Activated CD4-positive, alpha-beta T cell treated with anti-CD3 and anti-CD28 coated beads, Interleukin-2, amount 10 ng/mL, durations not matched to agents 7 days and 5 days (primary cell): ENCODE measurements at places on chromosomes 4 and X. TPM values are rescaled to one million over a fixed set of nuclear protein-coding genes. Genes with fewer than 3 reads are reported as not detected.
A peak's percentile ranks its signal among the peaks of the same experiment; 100 is the strongest.

The STK26 gene
- 46.2 TPM for total RNA-seq

The VCX2 gene
- not detected for total RNA-seq

The NLGN3 gene
- total RNA-seq = 0.98 TPM

The RGS12 gene
- 9.7 TPM for total RNA-seq

The SHOX gene
- not detected for total RNA-seq

The SSX4 gene
- not detected for total RNA-seq

The TRPC3 gene
- total RNA-seq = 0.94 TPM

The SASH3 gene
- total RNA-seq = 254 TPM

- DNase-seq = no peak
- H3K27ac ChIP-seq = no peak overlapping the region
- H3K4me3 ChIP-seq = no peak overlapping the region
- H3K36me3 ChIP-seq = no peaks in the 10 kb centered on the region
Measured at GRCh38 chr4:138698641-138699040, 316.9 kb upstream of the NOCT start.

DNA sequence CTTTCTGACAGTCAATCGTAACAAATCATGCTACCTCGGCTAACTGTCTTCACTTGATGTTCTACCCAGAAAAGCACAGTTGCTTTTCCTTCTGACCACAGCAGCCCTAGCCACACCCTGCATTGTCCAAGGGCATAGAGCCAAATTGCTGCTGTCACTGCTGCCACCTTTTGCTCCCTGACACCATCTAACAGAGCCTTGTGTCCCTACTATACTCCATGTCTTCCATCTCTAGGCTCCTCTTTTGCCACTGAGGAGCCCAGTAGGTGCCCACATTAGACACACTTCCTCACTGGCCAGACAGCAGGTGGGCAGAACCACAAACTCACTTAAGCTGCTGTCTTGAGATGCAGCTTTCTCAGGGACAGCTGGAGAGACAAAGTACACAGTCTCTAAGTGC lies 91.4 kb downstream of the ANXA3 start:
- no peak overlapping the region for H3K27ac ChIP-seq
- H3K4me3 ChIP-seq = no peak overlapping the region
- H3K27me3 ChIP-seq = no peaks in the 10 kb centered on the region
- no peak for DNase-seq
- peaks cover 1% of the 10 kb centered on the region for H3K36me3 ChIP-seq

DNA sequence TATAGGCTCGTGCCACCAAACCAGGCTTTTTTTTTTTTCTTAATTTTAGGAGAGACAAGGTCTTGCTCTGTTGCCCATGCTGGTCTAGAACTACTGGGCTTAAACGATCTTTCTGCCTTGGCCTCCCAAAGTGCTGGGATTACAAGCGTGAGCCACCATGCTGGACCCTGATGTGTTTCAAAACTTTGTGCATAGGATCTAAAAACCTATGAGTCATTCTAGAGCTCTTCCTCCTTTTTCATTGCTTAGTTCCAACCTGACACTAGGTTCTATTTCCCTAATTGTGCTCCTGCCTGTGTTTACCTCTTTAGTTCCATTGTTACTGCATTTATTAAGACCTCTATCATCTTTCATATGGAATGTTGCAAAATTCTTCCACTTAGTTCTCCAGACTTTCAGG lies 57.3 kb downstream of the HPGD start:
- H3K4me3 ChIP-seq = no peak overlapping the region
- H3K27me3 ChIP-seq = no peaks in the 10 kb centered on the region
- no peak overlapping the region for H3K27ac ChIP-seq
- H3K36me3 ChIP-seq = no peaks in the 10 kb centered on the region

GRCh38 chr4:44487341-44487740 lies 38.7 kb upstream of the KCTD8 start:
- no peak for DNase-seq
- no peak overlapping the region for H3K4me3 ChIP-seq
- H3K27me3 ChIP-seq = no peaks in the 10 kb centered on the region
- H3K4me1 ChIP-seq = no peaks in the 10 kb centered on the region

DNA sequence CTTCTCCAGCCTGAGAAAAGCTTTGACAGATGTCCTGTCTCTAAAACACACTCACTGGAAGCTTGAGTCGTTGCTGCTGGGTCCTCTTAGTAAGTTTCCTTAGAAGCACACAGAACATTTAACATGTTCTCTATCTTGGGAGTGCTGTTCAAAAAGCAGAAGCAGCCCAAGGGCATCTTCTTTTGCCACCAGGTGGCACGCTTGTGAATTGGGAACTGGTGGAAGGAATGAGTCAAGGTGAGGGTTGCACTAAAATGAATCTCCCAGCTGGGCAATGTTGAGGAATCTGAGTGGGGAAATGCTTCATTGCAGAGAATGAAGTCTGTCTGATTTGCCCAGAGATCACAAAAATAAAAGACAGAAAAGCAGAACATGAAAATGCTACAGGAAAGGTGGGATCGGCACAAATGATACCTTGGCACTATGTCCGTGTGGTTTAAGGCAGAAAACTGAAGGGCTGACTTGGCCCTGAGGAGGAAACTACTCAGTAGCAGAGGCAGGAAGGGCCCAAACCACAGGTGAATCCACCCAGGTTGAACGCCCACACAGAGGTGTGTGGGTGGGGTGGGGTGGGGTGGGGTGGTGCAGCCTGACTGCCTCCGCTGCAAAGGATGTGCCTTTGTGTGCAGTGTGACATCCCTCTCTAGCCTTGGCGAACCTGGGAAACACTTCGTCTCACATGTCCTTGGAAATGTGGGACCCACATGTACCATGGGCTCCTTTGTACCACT lies 26.0 kb downstream of the KIT start:
- H3K4me3 ChIP-seq = no peak overlapping the region
- peak; percentile 67 for DNase-seq
- H3K4me1 ChIP-seq = peaks cover 18% of the 10 kb centered on the region
- H3K27me3 ChIP-seq = no peaks in the 10 kb centered on the region
- H3K27ac ChIP-seq = peak overlapping the region; percentile 1

DNA sequence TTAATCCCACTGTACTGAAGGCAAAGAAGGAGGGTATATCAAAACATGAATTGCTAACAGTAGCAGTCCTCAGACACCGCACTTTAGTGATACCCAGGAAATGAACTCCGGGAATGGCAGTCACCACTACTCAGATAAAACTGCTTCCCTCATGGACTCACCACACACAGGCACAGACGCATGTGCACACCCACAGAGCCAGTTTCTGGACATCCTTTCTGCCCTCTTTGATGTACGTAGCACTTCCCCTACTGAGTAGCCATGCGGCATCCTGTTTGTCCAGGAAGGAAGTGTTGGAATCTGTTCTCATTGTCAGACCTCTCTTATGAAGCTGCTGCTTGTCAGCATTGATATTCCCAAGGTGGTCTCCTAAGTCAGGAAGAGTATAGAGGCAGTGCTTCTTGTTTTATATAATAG lies 95.7 kb downstream of the DCLK2 start:
- no peak for DNase-seq
- H3K4me1 ChIP-seq = no peaks in the 10 kb centered on the region
- peaks cover 3% of the 10 kb centered on the region for H3K27me3 ChIP-seq
- H3K27ac ChIP-seq = no peak overlapping the region
- no peaks in the 10 kb centered on the region for H3K36me3 ChIP-seq

DNA sequence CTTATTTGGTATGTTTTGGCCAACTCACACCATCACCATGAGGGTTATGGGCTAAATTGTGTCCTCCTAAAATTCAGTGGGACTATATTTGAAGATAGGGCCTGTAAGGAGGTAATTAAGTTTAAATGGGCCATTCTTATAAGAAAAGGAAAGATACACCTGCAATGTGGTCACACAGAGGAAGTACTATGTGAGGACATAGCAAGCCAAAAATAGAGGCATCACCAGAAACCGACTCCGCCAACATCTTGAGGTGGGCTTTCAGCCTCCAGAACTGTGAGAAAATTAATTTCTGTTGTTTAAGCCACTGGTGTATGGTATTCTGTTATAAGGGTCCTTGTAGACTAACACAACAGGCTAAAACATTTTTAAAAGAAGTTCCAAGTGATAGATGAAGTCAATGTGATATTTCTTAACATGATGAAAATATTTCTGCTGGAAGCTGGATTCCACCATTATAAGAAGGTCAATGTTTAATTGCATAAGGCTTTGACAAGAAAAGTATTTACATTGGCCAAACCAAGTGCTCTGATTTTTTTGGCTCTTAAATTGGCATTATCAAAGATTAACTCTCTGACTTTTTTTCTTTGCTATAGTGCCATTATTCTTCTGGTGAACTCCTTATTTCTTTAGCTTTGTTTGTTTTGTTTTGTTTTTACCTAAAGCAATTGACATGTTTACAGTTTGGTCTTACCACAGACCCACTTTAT lies 540.9 kb downstream of the PPARGC1A start:
- no peaks in the 10 kb centered on the region for H3K27me3 ChIP-seq
- H3K4me1 ChIP-seq = no peaks in the 10 kb centered on the region
- no peak overlapping the region for H3K27ac ChIP-seq
- H3K4me3 ChIP-seq = no peak overlapping the region
- no peak for DNase-seq

DNA sequence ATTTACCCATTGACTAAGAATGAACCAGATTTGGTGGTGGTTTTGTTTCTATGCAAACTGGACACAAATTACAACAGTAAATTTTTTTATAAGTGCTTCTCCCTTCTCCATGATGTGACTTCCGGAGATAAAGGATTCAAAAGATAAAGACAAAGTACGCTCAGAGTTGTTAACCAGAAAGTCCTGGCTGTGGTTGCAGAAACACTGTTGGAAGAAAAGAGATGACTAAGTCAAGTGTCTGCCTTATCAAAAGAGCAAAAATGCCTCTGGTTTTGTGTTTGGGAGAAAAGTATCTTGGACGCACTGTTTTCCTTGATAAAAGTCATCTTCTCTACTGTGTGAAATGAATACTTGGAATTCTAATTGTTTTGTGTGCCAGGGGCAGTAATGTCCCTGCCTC lies 213.4 kb downstream of the GC start:
- H3K27me3 ChIP-seq = no peaks in the 10 kb centered on the region
- no peak for DNase-seq
- no peaks in the 10 kb centered on the region for H3K4me1 ChIP-seq

- H3K36me3 ChIP-seq = no peaks in the 10 kb centered on the region
- H3K4me1 ChIP-seq = no peaks in the 10 kb centered on the region
- H3K27me3 ChIP-seq = no peaks in the 10 kb centered on the region
- no peak overlapping the region for H3K27ac ChIP-seq
- DNase-seq = no peak
- no peak overlapping the region for H3K4me3 ChIP-seq
Measured at GRCh38 chrX:112945826-112946225, 105.2 kb upstream of the AMOT start.

DNA sequence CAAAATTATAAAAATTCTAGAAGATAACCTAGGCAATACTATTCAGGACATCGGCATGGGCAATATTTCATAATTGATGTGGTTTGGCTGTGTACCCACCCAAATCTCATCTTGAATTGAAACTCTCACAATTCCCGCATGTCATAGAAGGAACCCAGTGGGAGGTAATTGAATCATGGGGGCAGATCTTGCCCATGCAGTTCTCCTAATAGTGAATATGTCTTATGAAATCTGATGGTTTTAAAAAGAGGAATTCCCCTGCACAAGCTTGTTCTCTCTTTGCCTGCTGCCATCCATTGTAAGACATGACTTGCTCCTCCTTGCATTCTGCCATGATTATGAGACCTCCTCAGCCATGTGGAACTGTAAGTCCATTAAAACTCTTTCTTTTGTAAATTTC lies 77.7 kb downstream of the DDX60 start:
- no peaks in the 10 kb centered on the region for H3K27me3 ChIP-seq
- H3K27ac ChIP-seq = no peak overlapping the region
- no peak overlapping the region for H3K4me3 ChIP-seq
- peaks cover 87% of the 10 kb centered on the region for H3K36me3 ChIP-seq
- no peak for DNase-seq

DNA sequence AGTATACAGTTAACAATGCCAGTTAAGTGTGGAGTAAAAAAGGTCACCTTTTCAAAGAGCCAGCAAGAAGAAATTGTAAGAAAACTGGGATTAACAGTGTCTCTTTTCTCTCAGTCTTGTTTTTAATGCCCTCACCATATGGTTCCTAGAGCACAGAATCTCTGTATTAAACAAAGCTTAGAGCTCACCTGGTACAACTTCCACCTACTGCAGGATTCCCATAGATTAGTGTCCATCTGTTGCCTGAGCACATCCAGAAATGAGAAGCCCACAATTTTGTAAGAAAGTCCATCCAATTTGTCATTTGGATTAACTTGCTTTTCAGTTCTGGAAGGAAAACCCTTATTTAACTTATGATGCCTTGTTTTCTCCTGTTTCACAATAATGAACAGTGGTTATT lies 1037.1 kb downstream of the STPG2 start:
- no peaks in the 10 kb centered on the region for H3K36me3 ChIP-seq
- H3K27me3 ChIP-seq = no peaks in the 10 kb centered on the region
- no peak for DNase-seq
- H3K4me3 ChIP-seq = no peak overlapping the region
- no peak overlapping the region for H3K27ac ChIP-seq
- H3K4me1 ChIP-seq = no peaks in the 10 kb centered on the region

DNA sequence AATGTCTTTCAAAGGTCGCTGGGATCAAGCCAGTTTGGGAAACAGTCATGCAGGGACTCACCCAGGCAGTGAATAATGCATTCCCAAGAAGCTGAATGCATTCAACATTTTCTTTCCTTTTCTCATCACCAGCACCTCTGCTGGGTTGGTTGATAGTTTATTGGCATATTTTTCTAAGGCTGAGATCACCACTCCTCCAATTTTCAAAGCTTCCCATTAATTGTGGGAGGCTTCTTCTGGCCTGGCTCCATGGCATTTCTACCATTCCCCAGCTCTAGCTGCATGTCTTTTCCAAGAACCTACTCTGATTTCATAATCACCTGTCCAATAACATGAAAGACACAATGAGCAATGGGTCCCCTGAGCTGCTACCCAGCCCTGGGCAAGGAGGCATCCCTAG lies 35.8 kb downstream of the CHRDL1 start:
- no peaks in the 10 kb centered on the region for H3K4me1 ChIP-seq
- H3K36me3 ChIP-seq = no peaks in the 10 kb centered on the region
- DNase-seq = no peak
- H3K27me3 ChIP-seq = no peaks in the 10 kb centered on the region

GRCh38 chr4:84786478-84786877 lies 180.0 kb downstream of the WDFY3 start:
- no peak for DNase-seq
- no peaks in the 10 kb centered on the region for H3K4me1 ChIP-seq
- no peak overlapping the region for H3K4me3 ChIP-seq
- H3K27ac ChIP-seq = no peak overlapping the region
- H3K27me3 ChIP-seq = no peaks in the 10 kb centered on the region

GRCh38 chr4:127558489-127559407 lies 74.0 kb upstream of the INTU start:
- H3K4me3 ChIP-seq = no peak overlapping the region
- H3K27ac ChIP-seq = no peak overlapping the region
- H3K36me3 ChIP-seq = no peaks in the 10 kb centered on the region
- H3K27me3 ChIP-seq = no peaks in the 10 kb centered on the region

GRCh38 chr4:180564026-180564425 lies 1679.2 kb upstream of the TENM3 start:
- no peaks in the 10 kb centered on the region for H3K4me1 ChIP-seq
- H3K27me3 ChIP-seq = no peaks in the 10 kb centered on the region

GRCh38 chr4:56099378-56099786 lies 150.6 kb downstream of the CEP135 start:
- H3K27ac ChIP-seq = no peak overlapping the region
- no peaks in the 10 kb centered on the region for H3K27me3 ChIP-seq
- no peaks in the 10 kb centered on the region for H3K4me1 ChIP-seq
- DNase-seq = no peak
- no peaks in the 10 kb centered on the region for H3K36me3 ChIP-seq
